ENCODE measurements at places on chromosomes 4 and X.

- no peak for DNase-seq
These were observed 63.2 kb upstream of the NOCT start for GRCh38 chr4:138952411-138952810.

DNA sequence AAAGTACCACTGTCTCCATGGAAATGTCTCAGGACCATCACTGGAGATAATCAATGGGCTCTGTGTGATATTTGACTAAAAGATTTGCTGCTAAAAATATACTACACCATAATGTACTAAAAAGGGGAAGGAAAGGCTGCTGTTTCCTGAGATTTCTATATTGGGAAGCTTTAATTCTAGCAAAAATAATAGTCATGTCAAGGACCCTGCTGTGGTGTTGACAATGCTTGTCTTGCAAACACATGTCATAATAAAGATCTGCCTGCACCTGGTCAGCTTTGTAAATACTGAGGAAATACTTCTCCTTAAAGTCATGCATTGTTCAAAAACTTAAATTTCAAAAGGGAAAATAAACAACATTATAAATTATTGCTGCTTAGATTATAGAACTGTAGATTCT, 417.9 kb downstream of the GPM6A start:
- DNase-seq, result no peak

DNA sequence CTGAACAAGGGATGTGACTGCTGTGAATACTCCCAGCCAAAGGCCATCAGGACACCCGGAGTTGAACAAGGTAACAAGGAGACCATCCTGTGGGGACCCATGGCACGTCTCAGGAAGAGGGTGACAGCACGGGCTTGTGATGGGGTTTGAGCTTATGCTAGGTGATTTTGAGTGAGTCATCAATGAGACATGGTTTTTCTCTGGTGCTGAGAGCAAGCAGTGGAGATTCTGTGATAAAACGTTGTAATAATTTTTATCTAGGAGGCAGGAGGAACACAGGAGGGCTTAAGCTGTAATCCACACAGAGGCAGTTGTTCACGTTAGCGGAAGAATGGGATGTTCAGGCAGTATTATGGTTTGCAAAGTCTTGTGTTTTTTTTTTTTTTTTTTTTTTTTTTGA, 36.0 kb downstream of the TRIML1 start:
- DNase-seq, result no peak

GRCh38 chrX:84339507-84340364, 151.7 kb upstream of the RPS6KA6 start:
- DNase-seq, result no peak

GRCh38 chr4:78312989-78313753, 238.4 kb upstream of the ANXA3 start:
- no peak for DNase-seq

- DNase-seq, result no peak
These were observed 20.6 kb downstream of the LYAR start for GRCh38 chr4:4269331-4269731.

- DNase-seq, result no peak
These were observed 1183.9 kb downstream of the RPA4 start for GRCh38 chrX:98067611-98068010.

DNA sequence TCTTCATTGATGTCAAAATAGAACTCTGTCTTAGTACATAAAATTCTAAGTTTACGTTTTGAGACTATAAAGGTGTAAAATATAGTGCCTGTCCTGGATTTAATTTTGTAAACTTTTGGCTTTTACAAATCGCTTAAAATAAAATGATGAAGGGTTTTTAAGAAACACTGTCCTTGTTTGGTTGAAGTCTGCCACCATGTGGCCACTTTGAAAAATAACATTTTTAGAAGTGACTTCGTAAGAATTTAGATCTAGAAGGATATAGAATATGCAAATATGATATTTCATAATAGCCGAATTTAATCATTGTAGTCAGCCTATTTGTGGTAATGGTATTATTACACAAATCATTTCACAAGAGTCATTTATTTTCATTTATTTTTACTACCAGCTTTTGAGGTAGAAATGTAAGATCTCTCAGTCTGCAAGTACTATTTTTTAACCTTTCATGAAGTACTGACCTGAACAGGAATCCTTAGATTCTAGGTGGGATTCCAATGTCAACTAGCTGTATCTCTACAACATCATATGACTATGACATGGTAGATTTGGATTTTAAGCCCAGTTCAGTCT, 31.0 kb upstream of the FAT4 start:
- no peak for DNase-seq

DNA sequence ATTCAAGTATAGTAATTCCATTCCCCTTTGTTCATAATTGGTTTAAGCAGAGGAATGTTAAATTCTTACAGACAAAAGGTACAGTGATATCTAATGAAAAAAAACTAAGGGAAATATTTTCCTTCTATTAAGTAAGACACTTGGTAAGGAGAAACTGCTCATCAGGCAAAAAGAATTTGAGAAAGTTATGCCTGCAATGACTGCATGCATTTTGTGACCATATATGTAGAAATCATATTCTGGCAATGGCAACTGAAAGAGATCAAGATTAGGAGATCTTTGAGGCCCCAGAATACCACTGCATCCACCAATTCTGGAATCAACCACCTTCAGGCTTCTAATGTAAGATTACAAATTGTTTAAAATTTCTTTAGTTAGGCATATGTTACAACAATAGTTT, 364.8 kb downstream of the PCDH10 start:
- no peak for DNase-seq

DNA sequence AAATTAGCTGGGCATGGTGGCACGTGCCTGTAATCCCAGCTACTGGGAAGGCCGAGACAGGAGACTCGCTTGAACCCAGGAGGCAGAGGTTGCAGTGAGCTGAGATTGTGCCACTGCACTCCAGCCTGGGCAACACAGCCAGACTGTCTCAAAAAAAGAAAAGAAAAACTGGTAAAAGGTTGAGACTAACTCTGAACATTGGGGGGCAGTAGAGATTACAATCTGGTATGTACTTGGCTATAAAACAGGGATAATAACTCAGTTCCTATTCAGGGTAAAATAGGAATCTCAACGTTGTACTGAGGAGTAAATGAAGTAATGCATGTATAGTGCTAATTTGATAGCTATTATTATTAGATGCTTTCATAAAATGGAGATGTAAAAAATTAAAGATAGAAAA, 12.5 kb upstream of the KLF8 start:
- no peak for DNase-seq

DNA sequence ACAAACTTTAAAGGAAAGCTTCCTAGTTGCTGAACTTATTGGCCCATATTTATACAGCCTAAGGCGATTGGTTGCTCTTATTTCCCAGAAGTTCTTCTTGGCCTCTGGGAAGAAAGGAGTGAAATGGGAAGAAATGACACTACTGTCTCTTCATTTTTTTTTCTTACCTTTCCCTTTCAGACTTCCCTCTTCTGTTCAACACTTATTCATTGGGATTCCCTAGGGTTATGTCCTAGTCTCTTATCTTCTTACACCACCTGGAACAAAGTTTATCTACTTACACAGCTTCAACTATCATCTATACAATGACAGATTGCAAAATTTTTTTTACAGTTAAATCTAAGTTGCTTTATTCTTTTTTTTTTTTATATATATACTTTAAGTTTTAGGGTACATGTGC, 68.0 kb downstream of the SNX12 start:
- DNase-seq, result no peak

DNA sequence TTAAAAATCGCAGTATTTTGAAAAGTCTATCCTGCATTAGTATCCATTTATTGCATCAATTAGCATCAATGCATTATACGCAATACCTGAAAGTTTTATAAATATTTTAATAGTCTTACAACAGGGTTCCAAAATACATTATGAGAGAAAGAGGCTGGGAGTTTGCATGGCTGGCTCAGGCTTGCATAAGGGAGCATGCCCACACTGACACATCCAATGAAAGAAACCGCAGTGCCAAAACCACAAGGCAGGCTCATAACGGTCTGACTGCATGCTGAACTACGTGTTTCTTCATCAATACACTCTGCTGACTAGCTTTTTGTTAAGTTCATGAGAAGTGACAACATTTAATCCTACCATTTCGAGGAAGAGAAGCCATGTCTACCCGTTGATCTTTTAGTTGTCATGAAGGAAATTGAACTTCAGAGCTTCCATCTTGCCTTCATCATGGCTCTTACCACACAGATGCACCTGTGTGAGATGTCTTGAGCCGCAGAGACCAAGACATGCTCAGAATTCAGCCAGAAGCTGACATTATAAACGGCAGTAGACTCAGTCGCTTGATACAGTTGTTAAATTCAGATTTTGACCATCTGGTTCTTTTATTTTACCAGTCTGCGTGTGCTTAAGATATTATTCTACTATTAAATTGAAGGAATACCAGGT, 168.8 kb upstream of the FRG1 start:
- no peak for DNase-seq

DNA sequence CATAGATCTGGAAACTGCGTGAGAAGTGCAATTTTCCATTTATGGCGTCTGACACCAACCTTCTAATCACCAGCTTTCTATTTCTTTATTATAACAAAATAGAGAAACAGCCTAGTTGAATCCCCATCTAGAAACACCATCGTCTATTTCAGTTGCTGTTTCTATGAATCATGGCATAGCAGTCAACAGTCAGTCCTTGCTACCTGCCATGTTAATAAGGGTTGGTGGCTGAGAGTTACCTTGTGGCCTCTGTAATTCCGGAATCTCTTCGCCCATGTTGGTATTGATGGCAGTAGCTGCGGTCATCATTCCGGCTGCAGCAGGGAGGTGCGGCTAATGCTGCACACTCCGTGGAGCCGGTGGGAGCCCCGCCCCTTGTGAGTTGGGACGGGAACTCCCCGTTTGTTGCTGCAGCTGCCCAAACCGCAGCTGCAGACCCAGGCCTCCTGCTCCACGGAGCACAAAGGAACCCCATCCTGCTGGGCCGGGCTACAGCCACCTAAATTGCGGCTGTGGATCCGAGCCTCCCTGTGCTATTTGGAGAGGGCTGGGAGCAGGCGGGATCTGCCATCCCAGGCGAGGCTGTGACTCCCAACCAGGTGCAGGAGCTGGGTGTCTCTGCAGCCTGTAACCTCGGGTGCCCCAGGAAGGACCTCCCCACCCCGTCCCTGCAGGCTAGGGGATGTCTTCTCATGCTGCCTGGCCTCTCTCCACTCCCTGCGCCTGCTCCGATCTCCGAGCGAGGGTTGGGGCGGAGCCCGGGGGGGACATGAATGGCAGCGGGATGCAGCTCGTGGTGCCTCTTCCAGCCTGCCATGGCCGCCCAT, 115.4 kb upstream of the STK26 start:
- DNase-seq, result no peak

DNA sequence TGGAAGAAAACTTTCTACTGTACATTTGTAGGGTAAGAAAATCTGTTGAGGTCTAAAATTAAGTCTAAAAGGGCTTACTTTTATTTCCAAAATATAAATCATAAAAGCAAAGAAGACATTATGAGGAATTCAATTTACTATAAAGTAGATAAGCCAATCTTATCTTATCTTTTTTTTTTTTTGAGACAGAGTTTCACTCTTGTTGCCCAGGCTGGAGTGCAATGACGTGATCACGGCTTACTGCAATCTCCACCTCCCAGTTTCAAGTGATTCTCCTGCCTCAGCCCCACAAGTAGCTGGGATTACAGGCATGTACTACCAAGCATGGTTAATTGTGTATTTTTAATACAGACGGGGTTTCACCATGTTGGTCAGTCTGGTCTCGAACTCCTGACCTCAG, 166.9 kb downstream of the NR3C2 start:
- DNase-seq, result no peak

DNA sequence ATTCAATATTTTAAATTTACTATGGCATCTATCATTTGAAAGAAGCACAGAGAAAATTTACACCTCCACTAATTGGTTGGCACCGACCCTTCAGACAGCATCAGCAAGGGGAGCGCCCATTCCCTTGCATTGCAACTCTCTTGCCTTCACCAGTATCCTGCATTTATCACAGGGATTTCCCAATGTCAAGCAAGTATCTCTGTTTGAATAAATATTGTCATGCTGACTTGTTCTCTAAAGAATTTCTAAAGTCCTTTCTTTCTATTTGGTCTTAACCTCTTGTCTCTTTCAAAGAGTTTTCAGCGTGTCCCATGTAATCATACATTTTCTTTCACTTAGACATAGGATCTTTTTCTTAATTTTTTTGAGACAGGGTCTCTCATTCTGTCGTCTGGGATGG, 10.4 kb downstream of the DCTD start:
- no peak for DNase-seq

DNA sequence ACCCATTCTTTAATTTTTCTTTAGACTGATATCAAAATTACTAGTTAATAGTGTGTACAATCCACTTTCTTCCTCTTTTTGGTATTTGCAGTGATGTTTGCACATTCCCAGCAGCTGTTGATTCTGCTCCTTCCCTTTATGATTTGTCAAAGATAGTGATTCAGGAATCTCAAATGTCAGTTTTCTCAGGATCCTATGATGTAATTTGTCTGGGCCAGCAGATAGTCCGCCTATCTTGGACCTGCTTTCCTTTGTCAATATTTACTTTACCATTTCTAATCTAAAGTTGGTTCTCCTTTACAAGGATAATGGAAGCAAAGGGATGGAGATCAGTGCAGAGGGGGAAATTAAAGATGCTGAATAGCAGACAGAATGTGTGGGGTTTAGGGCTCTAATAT, 122.1 kb downstream of the REELD1 start:
- no peak for DNase-seq

- no peak for DNase-seq
These were observed 9.6 kb downstream of the YY2 start for GRCh38 chrX:21865436-21865835.

- DNase-seq, result no peak
These were observed 18.5 kb downstream of the AMELX start for GRCh38 chrX:11311706-11312105.

GRCh38 chrX:48896611-48897011, 957 bp downstream of the TIMM17B start:
- no peak for DNase-seq

GRCh38 chr4:101833480-101833879, 43.0 kb downstream of the BANK1 start:
- no peak for DNase-seq

GRCh38 chr4:1715002-1715758, 3.1 kb upstream of the SLBP start:
- DNase-seq, result no peak

GRCh38 chrX:77936299-77936698, 25.8 kb downstream of the ATP7A start:
- no peak for DNase-seq

DNA sequence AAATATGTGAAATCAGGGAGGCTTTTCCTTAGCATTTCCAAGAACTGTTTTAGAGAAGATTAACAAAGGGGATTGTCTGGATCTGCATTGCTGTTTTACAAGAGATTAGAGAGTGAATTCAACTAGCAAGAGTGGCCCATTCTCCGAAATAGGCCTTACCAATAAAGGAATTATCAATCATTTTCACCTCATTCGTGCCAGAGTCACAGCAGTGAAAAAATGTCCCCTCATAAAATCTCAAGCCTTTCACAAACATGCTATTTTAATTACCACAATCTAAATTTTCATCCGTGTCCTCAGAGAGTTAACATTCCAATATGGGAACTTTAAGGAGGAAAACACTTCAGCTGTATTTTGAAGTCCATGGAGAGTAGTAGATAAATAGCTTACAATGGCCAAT, 979.6 kb downstream of the RPA4 start:
- DNase-seq, result no peak

Measured in neural crest cell (in vitro differentiated cells).